ENCODE measurements at places on chromosomes 12 and 14. TPM values are rescaled to one million over a fixed set of nuclear protein-coding genes. Genes with fewer than 3 reads are reported as not detected.

EID3 gene
- total RNA-seq, result 1.5 TPM

TRIM9 gene
- under 0.01 TPM for total RNA-seq

POLE gene
- total RNA-seq, result 27.4 TPM

P2RX7 gene
- 3.1 TPM for total RNA-seq

DHRS1 gene
- 8.7 TPM for total RNA-seq

C12orf43 gene
- total RNA-seq, result 10.5 TPM

FAM181A gene
- not detected for total RNA-seq

MGP gene
- total RNA-seq, result 154 TPM

ACSS3 gene
- total RNA-seq, result under 0.01 TPM

SPIC gene
- not detected for total RNA-seq

MAP1LC3B2 gene
- total RNA-seq, result 0.65 TPM

SRGAP1 gene
- total RNA-seq, result 1.3 TPM

KTN1 gene
- total RNA-seq, result 172 TPM

SERPINA9 gene
- not detected for total RNA-seq

GRIP1 gene
- total RNA-seq, result not detected

ZDHHC22 gene
- total RNA-seq, result under 0.01 TPM

COX8C gene
- total RNA-seq, result not detected

NINJ2 gene
- 0.79 TPM for total RNA-seq

VPS33A gene
- 13.3 TPM for total RNA-seq

SLC6A13 gene
- not detected for total RNA-seq

ASPG gene
- not detected for total RNA-seq

NCKAP5L gene
- total RNA-seq, result 6.9 TPM

TAS2R31 gene
- 1.1 TPM for total RNA-seq

CD163 gene
- under 0.01 TPM for total RNA-seq

CMKLR1 gene
- total RNA-seq, result under 0.01 TPM

DLGAP5 gene
- 18.3 TPM for total RNA-seq

BMP4 gene
- 48.2 TPM for total RNA-seq

TCL1B gene
- total RNA-seq, result not detected

SLC6A12 gene
- not detected for total RNA-seq

BDKRB2 gene
- total RNA-seq, result under 0.01 TPM

TMEM253 gene
- total RNA-seq, result not detected

KRT4 gene
- not detected for total RNA-seq

GLI1 gene
- not detected for total RNA-seq

AP5M1 gene
- total RNA-seq, result 8.1 TPM

AEBP2 gene
- 14.2 TPM for total RNA-seq

PLCZ1 gene
- not detected for total RNA-seq

TAC3 gene
- not detected for total RNA-seq

RD3L gene
- total RNA-seq, result not detected

OR6C2 gene
- total RNA-seq, result not detected

SIX1 gene
- 0.22 TPM for total RNA-seq

CCDC197 gene
- total RNA-seq, result not detected

GUCY2C gene
- not detected for total RNA-seq

PSMC6 gene
- total RNA-seq, result 53.4 TPM

ARHGEF25 gene
- total RNA-seq, result 2.0 TPM

HOXC10 gene
- total RNA-seq, result not detected

BIN2 gene
- total RNA-seq, result not detected

CYP27B1 gene
- total RNA-seq, result under 0.01 TPM

CLSTN3 gene
- total RNA-seq, result 12.9 TPM

RASSF9 gene
- 10.9 TPM for total RNA-seq

DPPA3 gene
- not detected for total RNA-seq

SLC39A2 gene
- total RNA-seq, result not detected

HEATR5A gene
- total RNA-seq, result 33.5 TPM

CYP46A1 gene
- total RNA-seq, result under 0.01 TPM

SERPINA5 gene
- under 0.01 TPM for total RNA-seq

BHLHE41 gene
- under 0.01 TPM for total RNA-seq
